ENCODE measurements at places on chromosomes 5 and 9. TPM values are rescaled to one million over a fixed set of nuclear protein-coding genes. Genes with fewer than 3 reads are reported as not detected.

Gene GPSM1
- total RNA-seq: 3.4 TPM

Gene GABRA6
- not detected for total RNA-seq

Gene UHRF2
- 30.8 TPM for total RNA-seq

Gene DMRTA1
- 1.2 TPM for total RNA-seq

Gene PALM2AKAP2
- total RNA-seq: 3.4 TPM

Gene SLC6A18
- total RNA-seq: 0.27 TPM

Gene RASEF
- total RNA-seq: 36.8 TPM

Gene SPINK5
- total RNA-seq: 29.0 TPM

Gene PTAR1
- 45.3 TPM for total RNA-seq

Gene FAF2
- total RNA-seq: 36.0 TPM

Gene GHR
- total RNA-seq: 2.4 TPM

Gene SLC25A2
- total RNA-seq: 0.21 TPM

Gene SLC6A19
- 0.67 TPM for total RNA-seq

Gene CDH9
- not detected for total RNA-seq

Gene IL7R
- 4.6 TPM for total RNA-seq

Gene SPATA31E1
- 0.07 TPM for total RNA-seq

Gene DMRT2
- 15.9 TPM for total RNA-seq
